ENCODE measurements at places on chromosomes 16 and 17.
A peak's percentile ranks its signal among the peaks of the same experiment; 100 is the strongest.

DNA sequence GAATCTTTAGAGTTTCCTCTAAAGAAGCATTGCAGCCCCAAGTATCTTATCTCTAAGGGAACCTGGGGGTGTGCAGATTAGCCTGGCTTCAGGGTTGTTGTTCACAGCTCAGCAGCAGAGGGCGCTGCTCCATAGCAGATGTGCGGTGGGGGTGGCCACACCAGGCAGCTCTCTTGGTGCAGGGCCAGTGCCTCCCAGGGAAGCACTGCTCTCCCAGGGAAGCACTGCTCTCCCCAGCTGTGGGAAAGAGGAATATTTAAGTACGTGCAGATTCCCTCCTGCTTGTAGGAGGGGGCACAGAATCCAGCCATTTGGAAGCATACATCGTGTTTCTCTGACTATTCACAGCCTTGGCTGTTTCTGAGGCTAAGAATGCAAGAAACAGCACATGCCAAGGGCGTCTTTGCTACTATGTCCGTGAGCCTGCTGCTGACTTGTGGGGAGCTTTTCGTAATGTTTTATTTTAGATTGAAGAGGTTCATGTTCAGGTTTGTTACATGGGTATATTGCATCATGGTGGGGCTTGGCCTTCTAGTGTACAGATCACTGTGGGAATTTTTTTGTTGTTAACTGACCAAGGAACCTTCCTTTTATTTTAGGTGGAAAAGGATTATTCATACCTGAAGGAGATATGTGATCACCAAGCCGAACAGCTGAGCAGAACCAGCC lies 217.8 kb downstream of the SPECC1 start:
- peak; percentile 72 for DNase-seq

- DNase-seq, result peak; percentile 63
Observed at GRCh38 chr17:63701868-63702720, 2.2 kb upstream of the LIMD2 start.

DNA sequence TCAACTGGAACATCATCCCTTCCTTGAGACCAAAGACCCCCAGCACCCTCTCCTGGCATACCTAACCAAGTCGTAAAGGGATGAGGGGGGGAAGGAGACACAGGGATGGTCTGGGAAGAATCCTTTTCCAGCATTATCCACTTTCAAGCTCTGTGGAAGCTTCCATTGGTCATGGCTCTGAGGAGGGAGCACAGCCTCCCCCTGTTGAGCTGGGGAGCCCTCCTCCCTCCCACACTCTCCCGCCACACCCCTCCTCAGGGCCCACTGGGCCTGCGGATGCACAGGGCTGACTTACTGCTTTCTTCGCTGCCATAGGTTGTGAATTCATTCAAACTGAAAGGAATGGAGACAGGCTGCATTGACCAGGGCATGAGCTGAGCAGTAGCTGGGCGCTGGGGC lies 12.4 kb downstream of the CSF3 start:
- no peak for DNase-seq

GRCh38 chr17:75300280-75300679 lies 11.0 kb upstream of the SLC25A19 start:
- no peak for DNase-seq

GRCh38 chr17:51006601-51007000 lies 114.1 kb downstream of the SPAG9 start:
- DNase-seq, result no peak

- DNase-seq, result no peak
Observed at GRCh38 chr16:70777973-70778406, 23.0 kb downstream of the VAC14 start.

DNA sequence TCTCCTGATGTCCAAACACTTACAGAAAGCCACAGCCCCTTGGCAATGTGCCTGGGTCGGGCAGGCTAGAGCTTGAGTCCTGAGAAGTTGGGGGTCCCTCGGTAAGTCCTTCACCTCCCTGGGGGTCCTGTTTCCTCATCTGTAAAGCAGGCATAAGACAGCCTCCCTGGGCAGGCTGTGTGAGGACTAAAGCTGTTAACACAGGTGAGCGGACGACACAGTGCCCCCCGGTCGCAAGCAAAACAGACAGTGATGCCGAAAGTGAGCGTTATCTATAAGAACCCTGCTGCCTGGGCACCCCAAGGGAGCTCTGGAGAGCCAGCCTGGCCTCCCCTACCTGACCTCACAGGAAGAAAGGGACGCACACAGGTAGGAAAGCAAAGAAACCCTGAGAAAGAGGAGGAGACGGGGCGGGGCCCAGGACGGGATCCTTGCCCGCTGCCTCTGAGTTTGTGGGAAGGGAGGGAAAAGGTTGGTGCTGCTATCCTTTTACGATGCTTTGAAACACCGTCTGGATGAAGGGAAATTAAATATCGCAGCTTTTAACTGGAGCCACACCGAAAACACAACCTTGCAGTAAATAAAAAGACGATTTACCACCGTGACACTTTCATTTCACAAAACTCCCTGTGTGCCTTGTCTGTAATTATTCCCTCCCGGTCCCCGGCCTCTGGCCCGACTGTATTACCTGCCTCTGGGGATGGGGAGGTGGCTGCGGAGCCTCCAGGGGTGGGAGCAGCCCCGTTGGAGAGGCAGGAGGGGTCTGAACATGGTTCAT lies 67.1 kb downstream of the ENGASE start:
- DNase-seq, result no peak

GRCh38 chr17:33228548-33228947 lies 64.5 kb downstream of the ASIC2 start:
- DNase-seq, result no peak

- DNase-seq, result no peak
Observed at GRCh38 chr16:86680162-86680561, 101.8 kb downstream of the FOXL1 start.

DNA sequence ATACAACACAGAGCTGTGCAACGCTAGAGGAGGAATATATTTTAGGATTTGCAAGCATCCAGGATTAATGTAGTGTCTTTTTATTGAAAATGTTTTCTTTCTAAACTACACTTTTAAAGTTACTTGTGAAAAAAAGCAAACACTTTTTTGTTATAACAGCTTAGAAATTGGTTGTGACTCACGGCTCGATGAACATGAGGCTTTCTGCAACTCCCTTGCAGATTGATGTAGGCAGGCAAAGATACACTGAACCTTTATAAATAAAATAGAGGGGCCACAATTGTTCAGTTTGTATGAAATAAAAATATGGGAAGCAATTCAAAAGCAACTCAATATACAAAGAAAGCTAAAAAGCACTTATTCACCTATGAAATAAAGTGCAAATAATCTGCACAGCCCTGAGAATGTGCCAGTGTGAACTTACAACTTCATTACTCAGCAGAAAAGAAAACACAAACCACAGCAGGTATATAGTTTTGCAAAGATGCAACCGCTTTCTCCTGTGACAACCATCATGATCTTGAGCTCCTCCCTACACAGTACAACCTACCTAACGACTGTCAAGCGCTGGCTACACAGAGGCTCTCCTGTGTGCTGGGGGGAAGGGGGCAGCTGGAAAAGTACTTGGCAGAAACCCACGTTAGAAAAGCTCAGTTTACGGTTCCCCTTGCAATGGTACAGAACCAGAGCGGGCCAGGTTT lies 948 bp downstream of the LUC7L start:
- DNase-seq, result no peak

DNA sequence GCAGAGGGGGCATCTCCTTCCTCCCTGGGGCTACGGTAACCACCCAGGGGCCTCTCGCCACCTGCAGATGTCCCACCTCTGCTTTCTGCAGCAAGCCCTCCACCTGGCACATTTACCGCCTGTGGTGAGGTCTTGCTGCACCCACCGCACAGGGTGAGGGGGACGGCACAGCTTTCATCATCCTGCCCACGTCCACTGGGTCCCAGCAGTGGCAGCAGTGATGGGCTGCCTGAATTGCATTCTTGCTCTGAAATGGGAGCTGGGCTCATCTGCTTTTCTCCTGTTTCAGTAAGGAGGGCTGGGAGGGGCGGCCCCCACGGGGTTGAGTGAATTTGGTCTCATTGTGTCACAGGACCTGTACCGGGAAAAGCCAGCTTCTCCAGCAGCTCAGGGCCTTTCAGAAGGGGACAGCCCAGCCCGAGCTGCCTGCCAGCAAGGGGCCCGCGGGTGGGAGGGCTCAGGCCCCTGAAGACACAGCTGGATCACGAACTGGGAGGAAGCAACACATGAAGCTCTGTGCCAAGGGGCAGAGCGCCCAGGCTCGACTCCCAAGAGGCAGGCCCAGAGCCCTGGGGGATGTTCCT lies 12.7 kb downstream of the DNAAF8 start:
- no peak for DNase-seq

- DNase-seq, result no peak
Observed at GRCh38 chr16:87305505-87306391, 11.4 kb downstream of the C16orf95 start.

- no peak for DNase-seq
Observed at GRCh38 chr16:78184238-78185183, 85.1 kb downstream of the WWOX start.

- DNase-seq, result peak; percentile 83
Observed at GRCh38 chr17:7835814-7836595, 2.0 kb downstream of the KDM6B start.

DNA sequence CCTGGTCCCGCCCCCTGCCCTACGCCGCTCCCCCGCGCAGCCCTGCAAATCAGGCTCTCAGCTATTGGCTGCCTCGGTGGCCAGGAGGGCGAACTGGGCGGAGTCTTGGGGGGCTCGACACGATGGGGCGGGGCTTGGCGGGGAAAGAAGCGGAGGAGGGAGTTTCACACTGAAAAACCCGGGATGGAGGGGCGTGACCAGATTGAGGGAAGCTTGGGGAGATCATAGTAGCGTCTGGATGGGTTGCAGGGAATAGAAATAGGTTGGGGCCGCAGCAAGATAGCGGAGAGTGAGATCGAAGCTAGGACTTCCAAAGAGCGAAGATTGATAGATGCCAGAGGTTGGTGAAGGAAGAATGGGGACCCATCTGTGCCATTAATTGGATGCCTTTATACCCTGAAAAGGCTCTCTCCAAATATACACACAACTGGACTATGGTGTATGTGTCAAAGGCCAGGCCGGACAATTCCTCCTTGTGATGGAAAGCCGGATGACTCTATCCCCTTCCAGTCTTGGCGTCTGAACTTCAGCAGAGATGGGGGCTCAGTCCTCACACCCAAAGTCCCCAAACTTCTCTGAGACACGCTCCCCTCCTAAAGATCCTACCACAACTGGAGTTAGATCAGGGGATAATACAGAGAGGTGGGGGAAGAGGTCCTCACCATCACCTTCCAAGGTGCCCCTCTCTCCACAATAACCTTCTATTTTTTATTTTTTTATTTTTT lies 376 bp upstream of the STAC2 start:
- DNase-seq, result no peak

DNA sequence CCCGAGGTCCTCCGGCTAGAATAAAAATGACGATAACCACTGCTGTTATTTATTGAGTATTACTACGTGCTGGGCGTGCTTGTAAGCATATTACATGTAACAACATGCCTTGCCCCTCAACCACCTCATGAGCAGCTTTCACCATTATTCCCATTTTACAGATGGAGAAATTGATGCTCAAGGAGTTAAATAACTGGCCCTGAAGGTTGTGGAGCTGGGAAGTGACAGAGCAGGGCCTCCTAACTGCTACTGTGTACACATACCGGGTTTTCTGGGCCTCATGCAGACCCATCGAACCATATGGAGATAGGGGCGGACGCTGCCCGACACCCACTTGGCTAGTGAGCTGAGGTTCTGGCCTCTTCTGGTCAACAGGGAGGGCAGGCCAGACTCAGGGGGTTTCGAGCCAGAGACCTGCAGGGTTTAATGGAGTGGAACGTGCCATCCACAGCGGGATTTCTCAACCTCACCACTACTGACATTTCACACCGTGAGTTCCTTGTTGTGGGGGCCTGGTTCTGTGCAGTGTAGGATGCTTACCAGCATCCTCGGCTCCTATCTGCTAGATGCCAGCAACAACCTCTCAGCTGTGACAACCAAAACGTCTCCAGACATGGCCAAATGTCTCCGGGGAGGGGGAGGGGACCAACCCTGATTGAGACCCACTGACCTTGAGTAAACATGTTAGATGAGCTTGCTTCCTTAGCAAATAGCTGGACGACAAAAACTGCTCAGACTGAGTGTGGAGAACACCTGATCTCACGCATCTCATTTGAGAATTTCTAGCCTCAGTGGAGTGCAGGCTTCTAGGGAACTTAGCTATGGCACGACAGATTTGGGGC lies 432.0 kb downstream of the SLC39A11 start:
- DNase-seq, result no peak

DNA sequence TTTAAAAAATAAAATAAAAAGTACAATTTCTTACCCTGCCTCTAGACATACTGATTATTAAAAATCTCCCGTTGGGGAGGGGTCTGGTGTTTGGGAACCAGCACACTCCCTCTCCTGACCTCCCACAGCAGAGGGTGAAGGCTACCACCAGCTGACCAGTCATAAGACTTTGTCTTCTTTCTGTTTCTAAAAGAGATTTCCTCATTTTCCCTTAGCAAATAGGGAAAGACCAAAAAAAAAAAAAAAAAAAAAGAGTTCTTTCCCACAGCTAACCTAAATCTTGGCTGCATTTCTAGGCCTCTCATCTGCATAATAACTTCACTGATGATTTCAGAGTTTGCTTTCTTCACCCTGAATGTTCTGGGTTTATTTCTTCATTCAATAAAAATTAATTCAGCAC lies 30.3 kb downstream of the CDK5RAP3 start:
- no peak for DNase-seq
